Omental fat pad (tissue), 4 donors: ENCODE measurements at places on chromosomes 2 and 18.

- DNase-seq = no peak
Observed at GRCh38 chr2:110115291-110116032, at the start of gene MALL. Gene MALL (minus strand): TSS chr2:110115822. CDS start chr2:110115792, 30 bp downstream.

GRCh38 chr2:127576433-127577207 is 41.1 kb downstream of the MYO7B start:
- no peak for DNase-seq

DNA sequence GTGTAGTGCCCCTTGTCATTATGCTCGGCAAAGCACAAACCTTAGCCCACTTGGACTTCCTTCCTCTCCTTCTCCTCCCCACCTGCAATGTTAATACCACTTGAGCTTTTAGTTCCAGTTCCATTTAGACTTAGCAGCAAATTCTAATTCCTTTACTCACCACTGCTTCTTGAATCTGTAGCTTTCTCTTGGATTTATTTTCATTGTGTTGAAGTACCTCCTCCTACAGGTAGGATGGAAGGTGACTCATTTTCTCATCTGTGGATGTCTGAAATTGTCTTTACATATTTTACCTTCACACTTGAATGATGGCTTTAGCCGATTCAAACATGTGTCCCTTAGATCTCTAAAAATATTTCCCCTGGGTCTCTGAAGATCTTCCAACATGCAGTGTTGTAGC is 32.8 kb upstream of the BIN1 start:
- no peak for DNase-seq

- no peak for DNase-seq
Observed at GRCh38 chr2:177254433-177255226, 9.9 kb downstream of the NFE2L2 start.

- DNase-seq = no peak
Observed at GRCh38 chr2:152251811-152252210, 76.2 kb upstream of the STAM2 start.

- DNase-seq = no peak
Observed at GRCh38 chr2:45169339-45170190, 160.3 kb upstream of the SIX2 start.

GRCh38 chr18:13435586-13436333 is 217.2 kb downstream of the LDLRAD4 start:
- DNase-seq = no peak

DNA sequence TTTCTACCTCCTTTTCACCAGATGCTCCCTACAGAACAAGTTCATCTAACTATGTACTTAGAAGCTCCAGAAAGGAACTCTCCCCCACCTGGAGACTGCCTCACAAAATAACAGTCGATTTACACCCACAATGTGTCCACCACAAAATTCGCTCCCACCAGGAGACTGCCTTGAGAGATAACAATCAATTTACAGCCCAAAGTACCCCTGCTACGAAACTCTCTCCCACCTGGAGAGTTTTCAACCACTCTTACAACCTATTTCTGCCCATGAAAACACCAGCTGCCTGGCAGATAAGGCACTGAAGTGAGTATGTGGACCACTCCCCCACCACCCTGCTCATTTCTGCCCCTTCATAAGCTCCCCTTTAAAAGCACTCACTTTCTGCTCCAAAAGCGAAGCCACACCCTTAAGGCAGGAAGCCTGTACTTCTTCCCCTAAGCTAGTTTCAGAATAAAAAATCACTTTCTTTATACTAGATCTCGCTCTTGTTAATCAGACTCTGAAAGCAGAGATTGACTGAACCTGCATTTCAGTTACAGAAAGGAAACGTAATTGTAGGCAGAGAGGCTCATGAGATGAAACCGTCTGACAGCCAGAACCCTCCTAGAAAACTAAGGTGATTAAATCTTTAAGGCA is 94.4 kb upstream of the RBBP8 start:
- DNase-seq = no peak

GRCh38 chr2:84526562-84526961 is 10.3 kb downstream of the DNAH6 start:
- no peak for DNase-seq

DNA sequence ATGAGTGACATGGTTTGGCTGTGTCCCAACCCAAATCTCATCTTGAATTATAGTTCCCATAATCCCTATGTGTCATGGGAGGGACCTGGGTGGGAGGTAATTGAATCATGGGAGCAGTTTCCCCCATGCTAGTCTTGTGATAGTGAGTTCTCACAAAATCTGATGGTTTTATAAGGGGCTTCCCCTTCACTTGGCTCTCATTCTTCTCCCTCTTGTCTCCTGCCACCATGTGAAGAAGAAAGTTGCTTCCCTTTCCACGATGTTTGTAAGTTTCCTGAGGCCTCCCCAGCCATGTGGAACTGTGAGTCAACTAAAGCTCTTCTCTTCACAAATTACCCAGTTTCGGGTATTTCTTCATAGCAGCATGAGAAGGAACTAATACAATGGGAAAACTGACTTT is 14.0 kb downstream of the DNAH7 start:
- DNase-seq = no peak

- DNase-seq = no peak
Observed at GRCh38 chr2:36667931-36668330, 28.6 kb upstream of the VIT start.

DNA sequence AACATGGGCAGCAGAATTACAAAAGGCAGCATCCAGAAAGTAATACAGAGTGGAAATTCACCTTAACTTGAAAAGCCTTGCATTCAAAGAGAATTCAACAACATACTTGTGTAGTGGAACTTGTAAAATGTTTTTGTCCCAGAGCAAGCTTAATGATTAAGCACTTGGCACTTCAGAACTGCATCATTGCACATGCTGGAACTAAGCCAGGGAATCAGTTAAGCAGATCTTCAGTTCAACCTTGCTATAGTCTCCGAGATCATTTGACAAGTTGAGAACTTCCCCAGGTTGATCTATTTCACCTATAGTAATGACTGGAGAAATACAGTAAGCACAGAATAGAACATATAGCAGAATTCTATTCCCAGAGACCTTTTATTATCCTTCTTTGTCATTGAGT is 1337.2 kb upstream of the NXPH2 start:
- no peak for DNase-seq

DNA sequence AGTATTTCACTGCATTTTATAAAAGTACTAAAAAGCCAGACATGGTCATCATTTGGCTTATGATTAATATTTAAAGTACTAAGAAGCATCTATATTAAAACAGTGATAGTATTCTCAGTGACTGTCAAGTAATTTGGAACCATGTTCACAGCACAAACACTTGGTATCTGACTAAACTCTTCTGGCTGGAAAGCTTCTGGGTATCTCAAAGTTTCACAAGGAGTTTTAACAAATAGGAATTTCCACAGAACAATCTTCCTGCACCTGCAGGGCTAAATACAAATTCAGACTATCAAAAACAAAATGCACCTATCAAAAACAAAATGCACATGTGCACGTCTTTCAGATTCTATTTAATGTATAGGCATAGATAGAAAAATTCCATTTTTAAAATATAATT is 158.8 kb downstream of the L3MBTL4 start:
- DNase-seq = no peak

GRCh38 chr2:221674446-221674845 is 102.3 kb upstream of the EPHA4 start:
- no peak for DNase-seq

GRCh38 chr2:183011743-183012142 is 26.5 kb downstream of the NCKAP1 start:
- no peak for DNase-seq

DNA sequence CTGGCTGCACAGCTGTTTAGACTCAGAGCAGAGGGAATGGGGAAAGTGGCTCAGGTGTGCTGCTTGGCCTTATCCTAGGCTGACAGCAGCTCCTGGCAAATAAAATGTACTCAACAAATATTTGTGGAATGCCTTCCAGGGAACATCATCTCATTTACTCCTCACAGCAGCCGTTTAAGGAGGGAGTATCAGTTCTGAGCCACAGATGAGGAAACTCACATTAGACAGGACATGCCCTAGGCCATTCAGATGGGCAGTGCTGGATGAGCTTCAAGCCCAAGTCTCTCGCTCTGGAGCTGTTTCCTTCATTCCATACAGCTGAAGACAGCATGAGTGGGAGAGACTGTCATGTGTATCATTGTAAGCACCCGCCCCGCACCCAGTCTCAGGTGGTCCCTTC is 129.6 kb upstream of the CNGA3 start:
- no peak for DNase-seq

DNA sequence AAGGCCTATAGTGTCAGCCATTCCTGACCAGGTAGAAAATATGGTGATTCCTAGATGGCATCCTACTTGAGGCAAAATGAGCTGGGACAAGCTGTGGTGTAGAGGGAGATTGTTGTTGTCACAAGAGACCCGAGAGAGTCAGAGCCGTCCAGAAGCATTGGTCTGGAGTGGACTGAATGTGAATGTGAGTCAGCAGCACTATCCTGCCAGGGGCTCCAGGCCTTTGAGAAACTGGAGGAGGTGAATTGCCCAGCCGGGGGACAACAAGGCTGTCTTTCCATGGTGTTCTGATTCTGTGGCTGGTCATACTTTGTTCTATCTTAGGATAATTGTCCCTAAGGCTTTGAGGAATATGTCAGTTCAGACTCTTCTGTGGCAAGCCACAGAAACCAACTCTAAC is 29.4 kb upstream of the EIF2AK3 start:
- DNase-seq = no peak
